Iris pigment epithelial cell (primary cell): ENCODE measurements at places on chromosomes 11 and 22.

GRCh38 chr11:46649180-46649738 lies 31.9 kb downstream of the ATG13 start:
- peak; percentile 99 for DNase-seq

- DNase-seq = no peak
These were observed 1.3 kb downstream of the ACTN3 start for GRCh38 chr11:66548041-66548440.

GRCh38 chr11:128300785-128301184 lies 286.6 kb downstream of the ETS1 start:
- DNase-seq = no peak

DNA sequence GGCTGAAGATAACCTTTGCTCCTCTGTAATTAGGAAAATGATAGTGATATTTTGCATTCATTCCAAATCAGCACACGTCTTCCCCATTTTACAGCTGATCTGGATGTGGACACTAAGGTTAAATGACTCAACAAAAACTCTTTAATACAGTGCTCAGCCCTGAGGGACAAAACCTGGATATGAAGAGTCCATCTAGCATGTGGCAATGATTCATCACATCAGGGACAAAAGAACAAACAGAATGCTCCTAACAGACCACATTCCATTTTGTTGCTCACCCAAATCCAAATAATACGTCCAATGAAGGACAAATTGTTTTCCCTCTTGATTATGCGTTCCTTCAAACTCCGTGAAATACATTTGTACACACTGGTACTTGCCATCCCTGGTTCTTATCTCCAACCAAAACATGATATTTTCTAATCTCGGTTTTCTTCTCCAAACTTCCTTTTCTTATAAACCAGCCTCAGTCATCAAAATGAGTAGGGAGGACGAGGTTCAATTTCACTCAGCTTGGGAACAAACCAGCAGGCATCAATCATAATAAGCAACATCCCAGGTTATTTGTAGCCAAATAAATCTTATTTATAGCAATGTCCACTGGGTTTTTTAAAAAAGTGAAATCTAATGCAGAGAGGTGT lies 53.7 kb upstream of the MTMR2 start:
- DNase-seq = peak; percentile 74

GRCh38 chr11:117830072-117830471 lies 5.5 kb upstream of the FXYD2 start:
- no peak for DNase-seq

- no peak for DNase-seq
These were observed 44.4 kb downstream of the EHF start for GRCh38 chr11:34665077-34665835.

DNA sequence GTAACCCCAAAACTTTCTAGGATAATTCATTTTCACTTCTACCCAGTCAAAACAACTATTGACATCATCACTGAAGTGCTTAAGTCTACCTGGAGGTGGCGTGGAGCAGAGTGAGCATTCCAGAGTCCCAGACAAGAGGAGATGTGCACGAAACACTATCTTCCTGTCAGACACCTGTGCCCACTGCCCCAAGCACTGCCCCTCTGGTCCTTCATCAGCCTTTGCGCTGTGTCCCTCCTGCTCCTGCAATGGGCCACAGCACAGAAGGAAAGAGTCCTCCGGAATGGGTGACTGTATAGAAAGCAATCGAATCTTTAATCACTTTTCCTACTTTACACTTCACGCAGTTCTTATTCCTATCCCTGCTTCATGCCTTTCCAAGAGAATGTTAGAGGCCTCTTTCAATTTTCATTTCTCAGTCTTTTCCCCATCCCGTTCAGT lies 512 bp upstream of the GRIA4 start:
- peak; percentile 60 for DNase-seq

- peak; percentile 70 for DNase-seq
These were observed 857 bp downstream of the ARCN1 start for GRCh38 chr11:118572981-118573550.

DNA sequence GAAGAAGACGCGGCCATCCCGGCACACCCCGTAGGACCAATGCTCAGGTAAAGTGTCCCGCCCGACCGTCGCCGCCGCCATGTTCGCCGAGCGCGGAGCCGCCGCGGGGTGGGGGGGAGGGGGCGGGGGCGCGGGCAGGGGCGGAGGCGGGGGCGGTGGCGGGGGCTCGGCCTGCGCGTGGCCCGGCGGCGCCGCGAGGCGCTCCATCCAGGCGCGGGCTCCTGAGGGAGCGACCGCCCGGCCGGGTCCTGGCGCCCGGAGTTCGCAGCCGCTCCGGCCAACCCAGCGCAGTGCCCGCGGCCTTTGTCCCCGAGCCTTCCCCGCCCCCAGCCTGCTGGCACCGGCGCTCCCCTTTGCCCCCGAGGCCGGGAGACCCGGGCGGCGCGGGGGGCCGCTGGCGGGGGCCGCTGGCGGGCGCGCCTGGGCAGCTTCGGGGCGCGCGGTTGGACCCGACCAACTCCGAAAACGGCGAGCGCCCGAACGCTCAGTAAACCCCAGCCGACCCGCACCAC lies at the start of gene PLEKHA7:
PLEKHA7 (minus strand) TSS at position 94 of the 512 bp plus-strand sequence; CDS start at position 81, 13 bp downstream.
- no peak for DNase-seq

- peak; percentile 39 for DNase-seq
These were observed 2.0 kb downstream of the PNPLA5 start for GRCh38 chr22:43889860-43890253.
